ELF-1 (cell line): ENCODE measurements at places on chromosomes 6 and 20.

DNA sequence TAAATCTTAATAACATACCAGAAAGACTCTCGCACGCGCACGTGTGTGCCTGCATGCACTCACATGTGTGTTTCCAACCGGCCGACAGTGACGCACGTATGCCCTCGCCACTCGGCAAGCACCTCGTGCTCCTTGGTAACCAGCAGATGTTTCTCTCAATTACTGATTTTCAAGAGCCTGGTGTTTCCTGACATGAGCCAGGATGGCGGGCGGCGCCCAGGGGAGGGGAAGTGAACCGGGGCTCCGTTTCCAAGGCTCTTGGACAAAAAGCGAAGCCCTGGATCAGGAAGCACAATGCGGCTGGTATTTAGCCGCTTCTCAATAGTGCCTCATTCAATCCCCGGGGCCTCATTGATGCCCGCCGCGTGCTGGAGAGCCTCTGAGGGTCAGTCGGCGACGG lies 37.7 kb downstream of the PMEPA1 start:
- DNase-seq = no peak

GRCh38 chr6:154928325-154928922 lies 66.7 kb upstream of the TIAM2 start:
- peak; percentile 66 for DNase-seq

- DNase-seq = no peak
These were observed 523.4 kb upstream of the BTBD3 start for GRCh38 chr20:11394145-11394833.

GRCh38 chr6:26604026-26604425 lies 7.3 kb downstream of the ABT1 start:
- DNase-seq = no peak

GRCh38 chr6:137926207-137926731 lies 59.2 kb downstream of the TNFAIP3 start:
- peak; percentile 70 for DNase-seq

DNA sequence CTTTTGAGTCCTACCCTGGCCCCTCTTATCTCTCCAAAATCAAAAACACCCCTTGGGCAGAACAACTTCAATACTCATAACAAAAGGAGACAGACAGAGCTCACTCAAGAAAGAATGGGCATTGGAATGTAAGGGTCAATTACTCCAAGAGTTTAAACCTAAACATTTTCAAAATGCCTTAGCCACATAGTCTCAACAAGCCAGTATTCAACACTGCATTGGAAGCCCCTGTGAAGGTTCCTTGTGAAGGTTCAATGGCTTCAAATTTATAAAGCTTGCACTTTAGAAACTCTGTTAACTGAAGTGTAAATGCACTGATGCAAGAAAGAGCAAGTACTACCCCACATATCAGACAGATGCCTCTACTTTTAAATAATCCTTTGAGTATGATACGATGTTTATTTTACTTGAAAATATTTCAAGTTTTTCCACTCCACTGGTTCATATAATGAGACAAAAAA lies 139.1 kb upstream of the LAMP5 start:
- peak; percentile 90 for DNase-seq

GRCh38 chr6:125270380-125270779 lies 31.4 kb downstream of the HDDC2 start:
- DNase-seq = no peak

DNA sequence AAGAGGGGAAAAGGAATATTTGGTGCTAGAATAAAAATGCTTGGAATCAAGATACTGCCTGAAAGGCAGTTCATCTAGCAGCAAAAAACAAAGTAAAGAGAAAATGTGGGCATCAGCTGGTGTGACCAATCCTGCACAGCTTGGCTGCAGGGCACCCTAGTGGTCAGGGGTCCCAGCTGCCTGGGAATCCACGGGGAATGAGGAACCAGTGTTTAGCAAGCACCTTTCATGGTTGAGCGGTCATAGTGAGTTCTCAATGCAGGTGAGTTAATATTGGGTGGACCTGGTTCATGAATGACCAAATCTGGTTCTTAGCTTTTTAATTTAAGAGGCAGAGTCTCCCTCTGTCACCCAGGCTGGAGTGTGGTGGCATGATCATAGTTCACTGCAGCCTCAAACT lies 53.3 kb downstream of the CAP2 start:
- DNase-seq = no peak

- DNase-seq = no peak
These were observed 148.4 kb downstream of the SYCP2 start for GRCh38 chr20:59784791-59785668.

DNA sequence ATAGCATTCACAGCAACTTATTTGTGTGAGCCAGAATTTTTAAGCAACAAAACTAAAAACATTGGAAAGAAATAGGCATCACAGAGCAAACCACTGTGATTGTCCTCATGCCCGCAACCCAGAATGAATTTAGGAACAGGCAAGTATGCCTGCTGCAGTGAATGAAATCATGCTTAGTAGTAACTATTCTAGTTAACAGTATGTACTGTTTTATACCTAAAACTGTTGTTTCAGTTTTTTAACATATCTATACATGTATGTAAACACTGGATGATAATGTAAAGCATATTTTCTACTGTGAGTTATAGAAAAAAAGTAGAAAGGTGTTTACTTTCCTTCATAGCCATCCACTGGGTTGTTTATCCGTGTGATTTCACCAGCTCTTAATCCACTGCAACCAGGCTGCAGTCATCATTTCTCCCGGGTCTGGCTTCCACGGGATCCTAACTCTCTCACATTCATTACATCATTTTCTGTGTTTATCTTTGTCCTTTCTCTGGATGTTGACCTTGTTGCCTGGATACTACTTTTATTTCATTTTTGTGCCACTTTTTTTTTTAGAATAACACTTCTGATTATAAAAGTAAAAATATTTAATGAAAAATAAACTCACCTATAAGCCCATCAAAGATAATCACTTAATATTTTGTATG lies 3.6 kb upstream of the ARFGEF3 start:
- no peak for DNase-seq

DNA sequence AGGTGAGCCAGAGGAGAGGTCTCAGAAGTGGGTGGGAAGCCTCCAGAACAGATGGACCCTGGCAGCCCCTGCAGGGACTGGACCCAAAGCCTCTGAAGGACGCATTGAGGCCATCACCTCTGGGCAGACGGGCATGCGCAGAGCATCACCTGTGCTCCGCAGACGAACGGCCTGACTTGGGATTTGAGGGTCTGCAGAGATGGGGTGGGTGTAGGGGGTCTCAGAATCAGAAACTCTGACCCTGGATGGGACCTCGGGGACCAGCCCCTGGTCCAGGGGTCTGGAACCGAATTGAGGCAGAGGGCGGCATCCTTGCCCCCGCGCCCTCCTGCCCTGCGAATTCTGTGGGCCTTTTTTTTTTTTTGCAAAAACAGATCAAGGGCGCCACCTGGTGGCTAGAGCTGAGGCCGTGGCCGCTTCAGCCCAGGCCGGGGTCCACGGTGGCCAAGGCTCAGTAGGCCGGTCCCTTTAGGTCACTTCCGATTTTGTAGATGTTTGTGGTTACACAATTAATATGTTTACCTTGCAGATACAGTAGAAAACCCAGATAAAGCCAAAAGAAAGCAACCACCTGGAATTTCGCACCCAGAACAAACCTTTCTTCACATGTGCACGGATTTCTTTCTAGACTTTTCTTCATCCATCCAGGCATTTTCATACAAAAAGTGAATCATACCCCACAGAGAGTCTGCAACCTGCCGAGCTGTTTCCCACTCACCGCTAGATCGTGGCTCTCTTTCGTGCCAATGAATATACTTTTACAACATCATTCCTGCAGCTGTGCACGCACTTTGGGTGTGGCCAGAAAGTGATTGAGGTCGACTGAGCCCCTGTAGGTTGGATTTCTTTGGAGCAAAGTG lies 25.9 kb downstream of the ZBP1 start:
- peak; percentile 89 for DNase-seq

GRCh38 chr6:22433745-22434144 lies 135.6 kb upstream of the HDGFL1 start:
- no peak for DNase-seq

- DNase-seq = no peak
These were observed 93.7 kb upstream of the QKI start for GRCh38 chr6:163320804-163321203.

GRCh38 chr6:47897247-47897646 lies 115.4 kb downstream of the OPN5 start:
- DNase-seq = no peak

GRCh38 chr6:144756469-144756868 lies 471.3 kb downstream of the UTRN start:
- no peak for DNase-seq

DNA sequence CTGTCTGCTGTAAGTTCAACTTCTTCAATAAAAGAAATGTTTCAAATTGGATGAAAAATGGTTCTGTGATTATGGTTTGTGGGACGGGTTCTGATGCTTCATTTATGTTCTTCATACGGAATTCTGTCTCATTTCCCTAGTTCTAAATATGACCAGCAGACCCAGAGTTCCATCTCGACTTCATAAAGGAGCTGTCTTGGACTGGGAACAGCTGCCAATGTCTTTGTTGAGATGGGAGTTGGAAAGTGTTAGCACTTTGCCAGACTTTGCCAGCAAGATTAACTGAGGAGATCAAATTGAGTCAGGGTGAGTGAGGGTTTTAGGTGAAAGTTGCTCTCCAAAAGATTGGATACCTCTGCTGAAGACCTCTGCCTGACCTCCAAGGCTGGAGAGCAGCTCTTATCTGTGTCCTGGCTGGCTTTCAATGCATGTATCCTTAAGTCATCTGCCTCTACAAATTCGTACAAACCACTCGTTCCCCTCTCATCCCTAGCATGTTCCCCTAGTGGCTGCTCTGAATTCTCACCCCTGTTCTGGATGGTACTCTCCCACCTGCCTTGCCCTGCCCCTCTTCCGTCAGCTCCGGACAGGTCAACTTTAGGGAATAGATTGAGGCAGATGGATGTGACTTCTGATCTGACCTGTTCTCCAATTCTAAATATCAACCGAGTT lies at the start of gene EFCAB8:
EFCAB8 (plus strand) TSS at position 223 of the 672 bp plus-strand sequence. CDS start 4,870 bp downstream, outside the sequence.
- DNase-seq = no peak

DNA sequence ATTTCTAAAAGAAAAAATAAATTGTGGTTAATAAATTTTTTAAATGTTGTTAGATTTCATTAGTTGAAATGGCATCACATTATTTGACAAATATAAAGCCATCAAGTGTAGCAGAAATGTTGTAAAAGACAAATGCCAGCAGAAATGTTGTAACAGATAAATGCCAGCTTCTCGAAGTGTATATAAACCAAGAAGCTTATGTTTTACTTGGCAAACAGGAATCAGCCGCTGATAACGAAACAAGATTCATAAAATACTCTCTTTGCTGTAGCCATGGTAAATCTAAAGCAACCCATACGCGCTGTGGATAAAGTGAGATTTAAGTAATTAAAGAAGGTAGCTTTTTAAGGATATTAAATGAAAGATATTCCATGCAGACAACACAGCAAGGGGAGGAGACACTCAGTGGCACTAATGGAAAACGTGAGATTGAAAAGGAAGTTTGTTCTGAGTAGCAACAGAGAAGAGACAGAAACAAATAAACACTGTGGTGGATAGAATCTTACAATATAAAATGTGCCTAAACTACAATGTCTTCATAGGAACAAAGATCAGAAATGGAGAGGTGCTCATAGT lies 29.6 kb downstream of the BTBD9 start:
- DNase-seq = no peak

DNA sequence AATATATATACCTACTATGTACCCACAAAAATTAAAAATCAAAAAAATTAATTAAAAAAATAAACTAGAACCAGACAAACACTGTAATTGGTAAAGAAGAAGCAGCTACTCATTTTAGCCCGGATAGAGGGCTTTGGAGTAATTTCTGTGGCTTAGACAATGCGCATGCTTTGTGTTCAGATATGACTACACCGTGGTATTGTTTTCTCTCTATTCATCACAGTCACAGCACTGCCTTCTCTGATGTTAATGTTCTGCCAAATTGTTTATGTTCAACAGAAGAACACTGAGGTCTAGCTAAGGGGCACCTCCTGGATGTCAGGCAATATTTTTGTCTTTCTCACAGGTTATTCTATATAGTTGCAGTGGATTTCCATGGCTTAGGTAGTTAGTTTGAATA lies 77.5 kb upstream of the GJE1 start:
- DNase-seq = no peak

DNA sequence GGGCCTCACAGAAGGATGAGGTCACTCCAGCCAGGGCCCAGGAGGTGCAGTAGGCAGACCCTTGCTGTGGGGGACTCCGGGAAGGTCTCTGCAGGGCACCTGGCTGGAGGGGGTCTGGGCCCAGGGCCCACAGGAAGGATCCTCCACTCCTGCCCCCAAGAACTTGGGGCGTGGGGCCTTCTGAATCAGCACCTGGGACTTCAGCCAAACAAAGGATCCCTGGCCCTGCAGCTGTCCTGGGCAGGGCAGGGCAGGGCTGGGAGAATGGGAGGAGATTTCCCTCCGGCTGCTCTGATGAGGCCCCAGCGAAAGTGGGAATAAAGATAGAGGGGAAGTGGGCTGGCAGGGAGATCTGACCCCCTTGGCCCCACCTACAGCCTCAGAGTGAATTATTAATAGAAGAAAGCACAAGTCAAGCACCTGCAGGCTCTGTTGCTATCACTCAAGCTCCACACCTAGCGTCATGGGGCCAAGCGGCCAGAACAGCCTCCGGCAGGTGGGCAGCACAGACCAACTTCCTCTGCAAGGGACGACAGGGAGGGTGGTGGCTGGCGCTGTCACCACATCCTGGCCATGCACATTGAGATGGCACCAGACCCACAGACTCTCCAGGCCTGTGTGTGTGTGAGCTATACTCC lies 61.6 kb upstream of the MRPS10 start:
- DNase-seq = peak; percentile 5

DNA sequence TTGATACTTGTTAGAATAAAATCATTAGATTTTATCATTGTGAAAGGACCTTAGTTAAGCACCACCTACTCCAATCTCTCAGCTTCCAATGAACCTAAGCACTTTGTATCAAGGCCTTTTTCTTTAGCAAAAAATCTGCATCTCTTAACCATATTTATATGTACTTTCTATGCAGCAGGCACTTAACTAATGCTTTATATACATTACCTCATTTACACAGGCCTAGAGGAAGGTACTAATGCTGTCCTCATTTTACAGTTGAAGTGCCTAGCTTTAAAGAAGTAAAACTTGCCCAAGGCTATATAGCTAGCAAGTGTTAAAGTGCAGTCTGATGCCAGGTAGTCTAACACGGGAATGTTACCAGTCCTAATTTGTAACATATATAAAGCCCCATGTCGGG lies 14.0 kb downstream of the MAP3K7 start:
- DNase-seq = no peak

DNA sequence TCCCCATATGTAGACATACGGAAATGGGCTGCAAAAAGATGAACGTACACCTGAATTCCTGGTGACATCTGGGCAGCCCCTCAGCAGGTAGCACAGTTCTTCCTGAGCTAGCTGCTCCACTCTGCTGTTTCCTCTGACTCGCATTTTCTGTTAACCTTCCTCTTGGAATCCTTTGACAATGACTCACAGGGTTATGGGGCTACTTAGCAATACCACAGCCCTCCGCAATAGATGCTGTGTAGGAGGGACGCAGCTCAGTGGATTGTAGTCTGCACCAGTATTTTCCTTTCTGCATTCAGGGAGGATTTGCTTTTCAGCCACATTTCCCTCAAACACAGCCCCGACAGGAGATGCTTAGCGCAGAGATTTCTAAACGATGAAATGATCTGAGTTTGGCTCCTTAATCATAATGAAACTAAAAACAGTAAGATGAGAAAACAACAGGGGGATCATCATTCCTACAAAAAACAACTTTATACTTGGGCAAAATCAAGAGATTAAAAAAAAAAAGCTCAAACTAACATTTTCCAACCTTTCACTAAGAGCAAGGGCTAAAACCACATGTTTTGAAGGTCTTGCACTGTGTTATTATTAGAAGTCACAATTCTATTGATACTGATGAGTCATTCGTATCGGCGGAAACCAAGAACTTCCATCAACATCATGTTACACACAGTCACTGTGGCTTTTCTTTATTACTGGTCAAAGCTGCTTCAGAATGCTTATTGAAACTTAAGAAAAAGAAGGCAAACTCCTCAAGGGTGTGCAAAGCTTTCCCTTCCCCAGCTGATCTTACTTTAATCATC lies 12.2 kb downstream of the BACH2 start:
- peak; percentile 64 for DNase-seq
